ENCODE measurements at places on chromosomes 16 and 17.

GRCh38 chr16:68538880-68539701 is at the start of gene ZFP90:
ZFP90 (plus strand) TSS chr16:68539291; CDS start chr16:68539793, 502 bp downstream.
- DNase-seq = peak; percentile 69

DNA sequence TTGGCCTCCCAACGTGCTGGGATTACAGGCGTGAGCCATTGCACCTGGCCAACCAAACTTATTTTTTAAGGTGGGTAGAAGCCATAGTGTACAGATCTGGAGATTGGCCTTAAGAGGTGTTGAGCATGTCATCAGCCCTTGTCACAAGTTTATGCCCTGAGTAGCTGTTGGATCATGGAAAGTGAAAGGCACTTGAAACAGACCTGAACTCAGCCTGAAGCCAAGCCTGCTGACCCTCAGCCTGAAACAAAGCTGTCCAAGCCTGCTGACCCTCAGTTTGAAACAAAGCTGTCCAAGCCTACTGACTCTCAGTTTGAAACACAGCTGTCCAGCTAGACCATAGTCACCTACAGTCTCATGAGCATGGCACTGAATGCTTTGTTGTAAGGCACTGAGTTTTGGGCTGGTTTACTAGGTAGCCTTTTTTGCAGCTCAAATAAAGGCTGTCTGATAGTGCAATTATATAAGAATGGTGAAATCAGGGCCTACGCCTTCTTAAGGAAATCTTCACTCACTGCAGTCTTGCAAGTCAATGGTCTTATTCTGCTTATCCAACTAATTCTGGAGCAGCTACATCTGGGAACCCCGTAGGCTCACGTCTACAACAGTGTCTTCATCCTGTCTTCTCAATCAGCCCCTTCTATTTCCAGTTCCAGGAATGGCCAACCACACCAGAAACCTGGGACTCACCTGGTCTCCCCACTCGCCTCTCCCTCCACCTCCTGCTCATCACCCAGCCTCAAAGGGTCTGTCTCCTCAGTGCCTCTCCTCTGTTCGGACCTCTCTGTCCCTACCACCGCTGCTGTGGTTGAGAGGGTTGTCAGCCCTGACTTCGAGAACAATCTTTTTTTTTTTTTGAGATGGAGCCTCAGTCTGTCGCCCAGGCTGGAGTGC is 2.9 kb upstream of the NPIPB15 start:
- no peak for DNase-seq

DNA sequence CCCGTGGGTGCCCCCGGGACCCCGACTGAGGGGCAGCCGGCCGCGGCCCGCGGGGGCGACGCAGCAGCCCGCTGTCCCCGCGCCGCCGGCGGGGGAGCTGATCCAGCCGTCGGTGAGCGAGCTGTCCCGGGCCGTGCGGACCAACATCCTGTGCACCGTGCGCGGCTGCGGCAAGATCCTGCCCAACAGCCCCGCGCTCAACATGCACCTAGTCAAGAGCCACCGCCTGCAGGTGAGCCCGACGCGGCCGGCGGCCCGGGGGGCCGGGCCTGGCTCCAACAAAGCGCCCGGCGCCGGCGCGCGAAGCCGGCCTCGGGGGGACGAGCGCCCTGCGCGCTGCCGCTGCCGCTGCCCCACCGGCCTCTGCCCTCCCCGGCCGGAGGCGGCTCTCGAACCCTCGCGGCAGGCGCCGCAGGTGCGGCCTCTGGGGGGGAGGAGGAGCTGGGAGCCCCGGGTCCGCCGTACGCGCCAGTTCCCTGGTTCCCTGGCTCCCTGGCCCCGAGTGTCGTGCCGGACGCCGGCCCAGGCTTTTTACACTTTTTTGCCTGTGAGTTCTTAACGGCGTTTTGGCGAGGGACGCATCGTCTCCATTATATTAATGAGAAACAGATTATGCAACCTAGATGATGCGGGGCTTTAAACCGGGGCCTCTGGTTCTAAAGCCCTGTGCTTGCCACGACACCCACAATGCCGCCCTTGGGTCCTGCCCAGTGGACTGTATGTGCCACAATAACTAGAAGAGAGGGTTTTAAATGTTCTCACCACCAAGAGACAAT is 521 bp downstream of the ATMIN start:
- DNase-seq = peak; percentile 17

DNA sequence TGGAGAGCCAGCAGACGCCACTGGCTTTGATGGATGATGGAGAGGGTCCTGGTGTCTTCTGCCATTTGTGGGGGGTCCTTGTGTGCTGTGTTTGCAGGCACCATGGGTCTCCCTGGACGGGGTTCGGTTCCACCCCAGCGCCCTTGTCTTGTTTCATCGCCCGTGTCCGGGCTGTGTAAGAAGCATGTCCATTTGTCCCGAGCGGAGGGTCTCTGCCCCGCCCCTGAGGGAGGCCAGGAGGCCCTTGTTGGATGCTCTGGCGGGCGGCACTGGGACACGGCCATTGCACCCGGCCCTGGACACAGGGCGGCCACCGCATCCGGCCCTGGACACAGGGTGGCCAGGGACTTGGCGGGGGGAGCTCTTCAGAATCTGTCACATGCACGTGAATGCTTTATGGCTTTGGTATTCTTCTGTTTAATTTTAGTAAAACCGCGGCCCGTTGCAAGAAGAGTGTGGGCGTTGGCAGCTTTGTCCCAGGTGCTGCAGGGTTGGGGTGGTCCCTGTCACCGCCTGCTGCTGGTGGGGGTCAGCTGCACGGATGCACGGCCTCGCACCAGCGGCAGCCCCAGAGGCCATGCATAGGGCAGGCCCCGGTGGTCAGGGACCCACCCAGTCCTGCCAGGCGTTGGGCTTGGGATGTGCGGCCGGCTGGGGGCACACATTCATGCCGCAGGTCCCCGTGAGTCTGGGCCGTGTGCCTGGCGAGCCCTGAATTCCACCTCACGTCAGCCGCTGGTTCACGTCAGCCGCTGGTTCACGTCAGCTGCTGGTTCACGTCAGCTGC is 21.0 kb upstream of the ZNF750 start:
- DNase-seq = no peak

DNA sequence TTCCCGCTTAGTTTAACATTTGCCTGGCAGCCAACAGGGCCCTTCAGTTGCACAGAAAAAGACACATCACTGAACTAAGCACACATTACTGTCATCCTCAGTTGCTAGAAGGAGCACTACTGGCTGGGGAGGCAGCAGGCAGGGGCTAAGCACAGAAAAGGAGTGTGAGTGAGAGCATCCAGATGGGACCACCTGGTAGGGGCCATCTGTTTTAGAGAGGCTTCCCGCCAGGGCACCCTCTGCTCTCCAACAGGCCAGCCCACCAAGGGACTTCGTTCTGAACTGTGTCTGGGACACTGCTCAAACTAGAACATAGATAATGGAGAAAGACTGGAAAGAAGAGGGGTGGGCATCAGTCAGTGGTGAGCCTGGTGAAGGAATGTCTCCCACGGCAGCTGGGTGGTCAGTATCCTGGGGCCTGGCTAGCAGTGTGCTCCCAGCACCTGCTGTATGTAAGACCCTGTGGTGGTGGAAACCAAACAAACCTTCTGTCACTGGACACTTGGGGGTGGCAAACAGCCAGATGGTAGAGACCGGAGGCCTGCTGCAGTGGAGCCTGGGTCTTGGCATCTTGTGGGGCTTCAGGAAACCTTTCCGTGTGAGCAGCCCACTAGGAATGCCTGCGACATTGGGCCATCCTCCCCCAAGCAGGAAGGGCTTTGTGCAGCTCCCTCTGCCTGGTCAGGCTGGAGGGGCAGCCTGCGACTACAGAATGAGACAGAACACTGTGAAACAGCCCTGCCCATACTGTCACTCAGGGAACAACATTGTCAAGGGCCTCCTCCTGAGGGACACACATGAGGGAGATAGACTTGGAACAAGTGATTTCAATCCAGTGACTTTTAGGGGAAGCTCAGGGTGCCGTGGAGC is 12.8 kb upstream of the RANGRF start:
- DNase-seq = no peak

GRCh38 chr17:50659179-50659578 is 24.5 kb downstream of the ABCC3 start:
- DNase-seq = no peak

- no peak for DNase-seq
Measured at GRCh38 chr17:21689604-21690003, 2.7 kb upstream of the KCNJ18 start.

- no peak for DNase-seq
Measured at GRCh38 chr17:64223931-64224629, 39.0 kb downstream of the TEX2 start.

DNA sequence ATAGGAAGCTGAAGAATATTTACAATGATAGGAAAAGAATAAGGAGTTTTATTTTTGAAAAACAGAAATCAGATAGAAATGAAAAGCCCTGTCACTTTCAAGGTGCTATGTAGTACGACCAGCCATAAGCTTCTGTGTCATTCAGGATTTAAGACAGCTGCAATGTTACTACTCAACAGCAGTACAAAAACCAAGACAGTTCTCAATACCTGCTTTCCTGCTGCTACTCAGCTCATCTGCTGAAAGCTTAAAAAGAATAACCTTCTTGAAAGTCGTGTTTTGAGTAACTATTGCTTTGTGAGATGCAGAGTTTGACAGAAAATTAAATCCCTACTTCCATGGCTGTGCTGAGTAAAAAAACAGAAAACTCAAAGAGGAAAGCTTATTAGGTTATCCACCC is 8.7 kb downstream of the GRB2 start:
- no peak for DNase-seq

DNA sequence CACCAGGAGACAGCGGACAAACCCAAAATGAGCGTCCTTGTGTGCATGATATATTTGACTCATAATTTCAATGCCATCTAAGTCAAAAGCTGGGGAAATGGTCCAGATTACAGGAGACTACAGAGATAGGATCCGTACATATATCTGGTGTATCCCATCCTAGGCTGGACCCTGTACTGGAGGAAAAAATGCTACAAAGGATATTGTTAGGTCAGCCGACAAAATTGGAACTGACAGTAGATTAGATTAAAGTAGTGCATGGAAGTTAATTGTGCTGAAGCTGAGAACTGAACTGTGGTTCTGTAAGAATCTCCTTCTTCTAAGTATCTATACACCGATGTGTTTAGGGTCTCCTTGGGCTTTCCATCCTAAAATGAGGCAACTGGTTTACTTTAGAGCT is 24.3 kb downstream of the KCNG4 start:
- DNase-seq = no peak

DNA sequence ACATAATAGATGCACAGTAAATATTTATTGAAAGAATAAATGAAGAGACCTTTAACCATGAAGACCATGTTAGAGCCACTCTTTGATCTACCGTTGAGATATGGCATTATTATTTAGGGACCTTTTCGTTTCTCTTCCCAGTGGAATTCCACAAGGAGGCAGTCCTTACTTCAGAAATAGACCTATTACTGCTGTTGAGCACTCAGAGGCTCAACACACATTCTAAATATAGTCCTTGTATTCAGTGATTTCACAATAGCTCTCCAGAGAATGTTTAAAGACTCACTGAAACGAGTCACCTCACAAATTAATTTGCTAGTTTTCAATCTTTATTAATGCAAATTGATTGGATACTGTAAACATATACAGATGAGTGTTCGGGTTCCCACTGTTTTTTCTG is 603.8 kb downstream of the CDH8 start:
- DNase-seq = no peak

DNA sequence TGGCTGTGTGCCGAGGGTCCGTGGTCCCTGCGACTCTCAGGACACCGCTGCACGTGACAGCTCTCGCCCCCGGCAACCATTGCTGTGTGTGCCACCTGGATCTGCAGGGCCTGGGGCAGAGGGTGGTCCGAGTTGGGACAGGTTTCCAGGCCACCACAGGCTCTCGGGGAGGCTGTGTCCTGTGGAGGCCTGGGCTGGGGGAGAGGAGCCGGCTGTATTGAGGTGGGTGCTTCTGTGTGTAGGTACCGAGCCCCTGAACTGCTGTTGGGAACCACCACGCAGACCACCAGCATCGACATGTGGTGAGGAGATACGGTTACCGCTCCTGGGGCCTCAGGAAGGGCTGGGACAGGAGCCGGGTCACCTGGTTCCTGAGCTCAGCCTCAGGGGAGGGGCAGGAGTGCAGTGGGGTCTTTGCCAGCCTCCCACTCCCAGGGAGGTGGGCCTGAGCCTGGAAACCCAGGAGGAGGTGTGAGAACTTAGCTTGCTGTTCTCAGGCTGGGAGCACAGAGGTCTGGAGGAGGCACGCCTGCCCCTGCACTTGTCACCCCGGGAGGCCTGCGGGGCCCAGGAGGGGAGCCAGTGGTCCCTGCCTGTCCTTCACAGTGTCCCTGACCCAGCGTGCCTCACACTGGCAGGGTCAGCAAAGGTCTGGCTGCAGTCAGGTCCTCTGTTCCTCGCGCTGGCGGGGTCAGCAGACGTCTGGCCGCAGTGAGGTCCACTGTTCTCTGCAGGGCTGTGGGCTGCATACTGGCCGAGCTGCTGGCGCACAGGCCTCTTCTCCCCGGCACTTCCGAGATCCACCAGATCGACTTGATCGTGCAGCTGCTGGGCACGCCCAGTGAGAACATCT is 7.3 kb downstream of the SPATA2L start:
- DNase-seq = no peak

- no peak for DNase-seq
Measured at GRCh38 chr16:8660841-8661301, 13.5 kb upstream of the ABAT start.

DNA sequence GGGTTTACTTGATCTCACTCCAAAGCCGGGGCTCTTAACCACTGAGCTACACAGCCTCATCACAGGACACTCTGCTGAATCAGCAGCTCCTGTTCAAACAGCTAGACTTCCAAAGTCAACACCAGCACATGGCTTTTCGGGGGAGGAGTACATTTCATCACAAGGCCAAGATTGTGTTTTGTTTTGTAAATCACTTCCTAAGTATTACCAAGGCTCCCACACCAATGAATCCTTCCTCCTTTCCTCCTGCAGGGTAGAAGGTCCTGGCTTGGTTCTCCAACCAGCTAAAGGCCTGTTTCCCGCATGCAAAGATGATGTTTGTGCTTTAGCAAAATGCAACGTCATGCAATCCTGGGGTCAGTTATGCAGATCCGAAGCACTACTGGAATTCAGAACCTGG is 152.5 kb downstream of the XYLT1 start:
- DNase-seq = no peak

DNA sequence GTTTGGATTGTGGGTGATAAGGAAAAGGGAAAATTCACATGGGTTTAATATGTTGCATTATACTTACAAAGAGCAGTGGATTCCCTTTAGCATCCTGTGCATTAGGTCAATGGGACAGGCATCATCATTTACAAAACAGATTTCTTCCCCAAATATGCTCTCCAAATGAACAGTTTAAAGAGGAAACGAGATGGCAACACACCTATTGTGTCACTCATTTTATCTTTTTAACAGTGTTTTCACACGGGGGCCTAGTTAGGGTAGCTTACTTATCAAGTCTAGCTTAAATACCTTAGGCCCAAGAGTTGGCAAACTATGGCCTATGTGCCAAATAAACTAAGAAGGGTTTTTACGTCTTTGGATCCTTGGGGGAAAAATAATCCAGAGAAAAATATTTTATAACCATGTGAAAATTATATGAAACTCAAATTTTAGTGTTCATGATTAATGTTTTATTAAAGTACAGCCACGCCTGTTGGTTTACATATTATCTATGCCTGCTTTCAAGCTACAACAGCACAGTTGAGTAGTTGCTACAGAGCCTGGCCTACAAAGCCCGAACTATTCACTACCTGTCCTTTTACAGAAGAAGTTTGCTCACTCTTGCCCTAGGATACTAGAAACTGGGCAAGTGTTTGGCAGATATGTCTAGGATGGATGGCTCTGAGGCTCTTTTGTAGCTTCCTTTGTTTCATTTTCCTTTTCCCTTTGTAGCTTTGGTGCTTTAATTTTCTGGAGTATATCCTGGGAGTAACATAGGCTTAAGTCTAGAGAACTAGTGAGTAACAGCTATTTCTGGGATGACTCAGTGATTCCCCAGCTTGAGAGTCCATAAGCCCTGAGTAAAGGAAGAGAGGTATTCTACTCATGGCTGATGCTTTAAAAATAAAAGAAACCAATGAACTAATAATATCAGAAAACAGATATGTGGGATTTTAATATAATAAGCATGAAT is 12.4 kb downstream of the NUP93 start:
- no peak for DNase-seq
